Osteoblast (primary cell): ENCODE measurements at places on chromosomes 11 and 22.
A peak's percentile ranks its signal among the peaks of the same experiment; 100 is the strongest.

DNA sequence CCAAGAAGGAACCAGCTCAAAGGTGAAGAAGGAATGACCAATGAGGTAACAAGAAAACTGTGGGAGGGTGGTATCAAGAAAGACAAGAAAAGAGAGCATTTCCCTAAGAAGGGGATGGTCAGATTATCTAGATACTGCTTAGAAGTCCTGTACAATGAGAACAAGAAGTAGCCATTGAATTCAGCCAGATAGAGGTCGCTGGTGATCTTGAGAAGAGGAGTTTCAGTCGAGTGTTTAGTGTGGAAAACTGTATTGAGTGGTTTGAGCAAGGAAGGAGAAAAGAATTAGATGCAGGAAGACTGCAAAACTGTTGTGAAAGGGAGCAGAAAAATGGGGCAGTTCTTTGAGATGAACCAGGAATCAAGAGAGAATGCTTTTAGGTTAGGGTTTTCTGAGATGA, 74.6 kb upstream of the FAT3 start:
- no peak for DNase-seq

- peak; percentile 66 for DNase-seq
Measured at GRCh38 chr11:134034496-134035381, 34.1 kb upstream of the JAM3 start.

GRCh38 chr11:123474994-123475393, 44.9 kb downstream of the GRAMD1B start:
- peak; percentile 75 for DNase-seq

DNA sequence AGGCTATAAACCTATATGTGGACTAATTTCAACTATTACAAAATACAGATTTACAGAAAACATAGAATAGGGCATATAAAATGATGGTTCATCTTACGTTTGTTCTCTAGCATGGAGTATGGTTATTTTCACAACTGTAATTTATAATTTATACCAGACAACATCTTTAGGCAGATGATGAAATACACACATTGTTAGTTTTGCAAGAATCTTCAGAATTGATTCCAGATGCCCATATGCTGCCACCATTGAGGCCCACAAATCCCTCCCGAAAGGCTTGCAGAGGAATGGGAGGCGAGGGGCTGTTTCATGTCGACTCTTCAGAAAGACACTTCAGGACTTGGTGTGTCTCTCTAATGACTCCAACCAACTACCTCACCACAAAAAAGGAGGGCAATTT, 6.2 kb downstream of the PTPN5 start:
- no peak for DNase-seq

DNA sequence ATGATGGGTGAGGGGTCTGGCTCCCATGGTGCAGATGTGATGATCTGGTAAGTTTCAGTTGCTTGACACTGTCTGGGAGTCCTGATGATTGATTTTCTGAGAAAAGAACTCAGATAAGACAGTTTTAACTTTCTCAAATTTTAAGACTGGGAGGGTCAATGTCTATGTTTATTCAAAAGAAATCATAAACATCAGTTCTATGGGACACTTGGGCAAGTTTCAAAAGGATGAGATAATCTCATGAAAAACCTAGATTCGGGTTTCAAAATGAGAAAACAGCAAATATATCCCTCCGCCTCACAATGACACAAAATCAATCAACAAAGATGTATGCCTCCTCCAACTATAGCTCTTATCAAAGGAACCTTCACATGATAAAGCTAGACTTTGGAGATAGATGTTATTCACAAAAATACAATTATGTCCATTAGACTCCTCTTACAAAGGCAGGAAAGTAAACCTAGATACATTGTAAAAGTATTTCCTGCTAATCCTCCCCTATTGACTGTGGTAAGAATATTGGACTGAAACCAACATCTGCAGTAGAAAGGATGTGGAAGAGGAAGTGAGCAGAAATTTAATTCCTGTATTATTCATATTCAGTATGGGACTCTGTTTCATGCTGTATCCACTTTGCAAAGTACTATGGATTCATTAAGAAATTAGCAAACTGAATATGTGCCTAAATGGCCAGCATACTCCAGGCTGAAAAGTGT, 21.6 kb downstream of the SVIP start:
- DNase-seq: no peak

DNA sequence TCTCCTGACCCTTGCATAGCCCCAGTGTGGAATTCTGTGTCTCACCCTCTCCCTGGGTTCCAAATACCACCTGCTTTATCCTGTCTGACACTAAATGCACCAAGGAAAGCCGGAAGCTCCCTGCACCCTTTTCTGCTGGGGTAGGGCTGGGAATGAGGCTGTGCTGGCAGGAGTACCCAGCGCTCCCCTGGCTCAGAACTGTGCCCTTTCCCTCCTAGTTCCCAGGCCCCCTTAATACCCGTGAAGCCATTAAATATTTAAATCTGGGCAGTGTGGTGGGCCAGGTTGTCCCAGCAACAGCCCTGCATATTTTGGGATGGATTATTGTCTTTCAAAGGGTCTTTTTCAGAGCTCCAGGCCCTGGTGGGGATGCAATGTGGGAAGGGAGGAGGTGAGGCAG, 63.0 kb downstream of the TP53I11 start:
- no peak for DNase-seq

- DNase-seq: peak; percentile 81
Measured at GRCh38 chr11:79439886-79440570, 802 bp downstream of the TENM4 start.

GRCh38 chr22:46382524-46382923, 47.0 kb downstream of the TRMU start:
- DNase-seq: no peak

DNA sequence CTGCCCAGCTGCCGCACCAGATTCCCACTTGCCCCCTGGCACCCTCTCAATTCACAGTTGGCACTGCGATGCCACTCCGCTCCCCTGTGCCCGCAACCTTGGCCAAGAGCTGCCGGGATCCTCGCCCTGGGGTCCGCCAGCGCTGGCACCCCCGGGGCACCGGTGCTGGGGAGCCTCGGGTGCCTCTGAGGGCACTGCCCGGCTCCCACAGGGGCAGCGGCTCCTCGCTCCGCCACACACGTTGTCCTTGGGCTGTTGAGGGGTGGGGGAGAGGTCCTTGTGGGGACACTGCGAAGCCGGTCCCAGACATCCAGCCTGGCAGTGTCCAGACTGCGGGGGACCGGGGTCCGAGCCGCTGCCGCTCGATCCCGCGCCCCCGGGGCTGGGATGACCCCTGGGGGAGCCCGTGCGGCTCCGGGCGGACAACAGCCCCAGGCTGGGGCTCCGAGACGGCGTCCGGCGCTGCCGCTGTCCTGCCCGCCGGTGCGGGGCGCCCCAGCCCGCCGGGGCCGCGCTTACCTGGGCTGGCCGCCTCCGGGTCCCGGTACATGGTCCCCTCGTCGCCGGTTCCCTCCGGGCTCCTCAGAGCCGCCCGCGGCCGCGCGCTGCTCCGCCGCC, 496 bp downstream of the SYT7 start:
- DNase-seq: no peak

GRCh38 chr11:128916037-128916572, 24.9 kb downstream of the KCNJ5 start:
- DNase-seq: no peak

GRCh38 chr22:35761037-35761436, 43.4 kb downstream of the APOL5 start:
- DNase-seq: no peak

DNA sequence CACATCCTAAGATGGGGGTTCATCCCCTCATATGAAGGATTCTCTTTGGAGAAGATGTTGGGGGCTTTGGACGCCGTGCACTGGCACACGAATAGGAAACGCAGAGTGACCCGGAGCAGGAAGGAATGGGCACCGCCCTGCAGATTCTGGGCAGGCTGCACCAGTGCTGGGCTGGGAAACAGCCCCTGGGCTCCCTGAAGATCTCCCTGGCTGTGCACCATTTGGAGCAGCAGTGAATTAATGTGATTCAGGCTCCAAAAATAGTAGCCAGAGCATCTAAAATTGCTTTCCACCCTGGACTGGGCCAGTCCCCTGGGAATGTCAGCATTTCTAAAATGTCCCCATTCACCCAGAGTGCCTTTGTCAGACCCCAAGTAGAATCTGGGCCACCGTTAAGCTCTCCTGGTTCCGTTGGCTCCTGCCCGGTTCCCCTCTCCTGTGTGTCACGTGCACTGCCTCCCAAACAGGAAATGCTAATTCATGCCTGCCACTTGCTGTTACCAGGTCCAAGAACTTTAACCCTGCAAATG, 18.6 kb downstream of the IRAG1 start:
- DNase-seq: no peak

GRCh38 chr11:69434471-69434931, 47.0 kb upstream of the LINC01488 start:
- peak; percentile 25 for DNase-seq

- DNase-seq: no peak
Measured at GRCh38 chr11:10518123-10518522, 22.9 kb downstream of the RNF141 start.

DNA sequence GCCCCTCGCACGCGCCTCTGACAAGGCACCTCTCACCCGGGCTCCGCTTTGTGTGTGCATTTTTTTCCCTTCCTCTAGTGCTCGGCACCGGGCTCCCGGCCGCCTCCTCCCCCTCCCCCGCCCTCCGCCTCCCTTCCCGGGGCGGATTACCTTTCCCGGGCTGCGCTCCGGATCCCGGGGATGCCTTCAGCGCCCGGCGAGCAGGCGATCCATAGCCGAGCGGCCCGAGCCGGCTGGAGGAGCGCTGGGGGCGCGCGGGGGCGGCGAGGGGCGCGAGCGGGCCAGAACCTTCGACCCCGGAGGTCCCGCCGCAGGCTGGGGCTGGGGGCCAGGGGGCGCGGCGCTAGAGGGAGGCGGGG, 282 bp downstream of the MPPED2 start:
- peak; percentile 72 for DNase-seq
